ENCODE measurements at places on chromosomes 5 and 9.

- no peak for DNase-seq
Observed at GRCh38 chr9:81513059-81513458, 176.3 kb downstream of the TLE1 start.

DNA sequence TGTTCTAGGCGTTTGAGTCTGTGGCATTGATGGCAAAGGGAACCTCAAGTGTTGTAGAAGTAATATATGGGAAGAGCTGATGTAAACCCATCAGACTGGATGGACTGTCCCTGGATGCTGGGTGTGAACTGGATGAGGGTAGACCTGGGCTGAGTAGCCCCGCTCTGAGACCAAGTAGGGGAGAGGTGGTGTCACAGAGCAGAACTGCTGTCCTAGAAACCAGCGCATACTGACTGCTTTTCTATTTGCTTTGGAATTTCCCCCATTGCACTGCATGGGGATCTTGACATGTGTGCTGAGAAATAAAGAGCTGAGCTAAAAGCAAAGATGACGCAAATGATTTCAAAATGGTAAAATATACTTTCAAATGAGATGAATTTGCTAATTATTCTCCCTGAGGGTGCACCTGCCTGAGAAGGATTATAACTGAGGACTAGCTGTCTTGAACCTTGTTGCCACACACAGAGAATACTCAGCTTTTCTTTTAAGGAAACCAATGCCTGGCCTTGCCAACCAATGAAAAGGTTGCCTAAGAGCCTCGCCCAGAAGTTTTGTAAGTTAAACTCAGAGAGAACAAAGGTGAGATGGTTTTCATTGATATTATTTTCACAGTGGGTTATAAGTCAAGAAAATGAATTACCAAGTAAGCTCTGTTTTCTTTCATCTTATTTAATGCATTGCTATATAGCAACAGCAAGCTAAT is 44.8 kb downstream of the NIM1K start:
- DNase-seq, result no peak

DNA sequence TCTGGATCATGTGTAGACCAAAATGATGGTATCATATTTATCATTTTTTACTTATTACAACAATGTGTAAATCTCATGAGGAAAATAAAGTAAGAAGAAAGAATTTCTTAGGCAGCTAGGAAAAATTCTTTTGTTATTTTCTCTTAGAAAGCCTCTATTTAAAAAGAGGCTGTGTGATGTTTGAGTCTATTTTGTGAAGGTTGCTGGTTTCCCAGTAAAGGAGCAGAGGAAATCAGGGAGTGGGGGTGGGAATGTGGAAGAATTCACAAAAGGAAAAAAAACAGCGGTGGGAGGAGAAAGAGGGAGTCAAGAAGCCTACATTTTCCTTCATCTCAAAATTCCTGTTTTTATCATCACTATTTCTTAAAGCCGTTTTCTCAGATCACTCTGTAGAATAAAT is 20.1 kb downstream of the PTCH1 start:
- DNase-seq, result no peak

GRCh38 chr5:110718311-110718710 is 8.2 kb downstream of the TMEM232 start:
- DNase-seq, result no peak

GRCh38 chr5:119270121-119270565 is 85.7 kb upstream of the TNFAIP8 start:
- DNase-seq, result no peak

GRCh38 chr5:56406838-56407237 is 173.7 kb upstream of the ANKRD55 start:
- no peak for DNase-seq

GRCh38 chr5:168528521-168529373 is at the start of gene FBLL1:
TSS of gene FBLL1 (plus strand) at chr5:168529305. CDS start at chr5:168529505, 200 bp downstream.
- DNase-seq, result no peak

- DNase-seq, result no peak
Observed at GRCh38 chr5:132772291-132773070, 4.6 kb downstream of the SEPTIN8 start.

GRCh38 chr9:34522091-34522887 is 501 bp downstream of the ENHO start:
- DNase-seq, result no peak

- no peak for DNase-seq
Observed at GRCh38 chr9:114001410-114001685, 76.8 kb downstream of the AMBP start.

DNA sequence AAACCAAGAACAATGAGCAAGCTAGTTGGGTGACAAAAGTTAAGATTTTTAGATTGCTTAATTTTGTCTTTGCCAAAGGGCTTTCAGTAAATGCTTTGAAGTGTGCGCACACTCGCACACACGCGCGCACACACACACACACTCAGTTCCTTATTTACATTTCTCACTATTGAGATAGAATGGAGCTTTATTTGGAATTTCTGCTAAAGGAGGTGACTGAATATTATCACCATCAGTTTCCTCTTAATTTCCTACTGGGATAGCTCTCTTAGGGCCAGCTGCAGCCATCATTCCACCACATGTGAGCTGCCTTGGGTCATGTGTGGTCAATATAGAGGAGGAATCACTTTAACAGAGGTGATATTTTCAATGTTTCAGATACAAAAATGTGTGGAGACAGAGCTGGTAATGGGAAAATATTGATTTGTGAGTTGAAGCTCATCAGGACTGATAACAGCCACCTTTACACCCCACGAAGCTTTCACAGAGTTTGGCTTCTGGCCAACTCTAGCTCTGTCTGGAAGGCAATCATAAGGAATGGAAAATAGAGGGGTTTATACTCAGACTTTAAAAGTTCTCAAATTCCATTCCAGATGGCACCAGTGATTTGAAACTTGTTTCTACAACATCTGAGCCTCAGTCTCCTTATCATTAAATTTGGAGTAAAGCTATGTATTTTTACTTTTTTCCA is 99.9 kb downstream of the MACIR start:
- DNase-seq, result no peak

All from stimulated activated CD8-positive, alpha-beta memory T cell treated with anti-CD3 and anti-CD28 coated beads, Interleukin-4, amount 100 ng/mL, for 1 hour (primary cell).